SJCRH30 (cell line): ENCODE measurements at places on chromosomes 5 and 9. TPM values are rescaled to one million over a fixed set of nuclear protein-coding genes. Genes with fewer than 3 reads are reported as not detected.

DNA sequence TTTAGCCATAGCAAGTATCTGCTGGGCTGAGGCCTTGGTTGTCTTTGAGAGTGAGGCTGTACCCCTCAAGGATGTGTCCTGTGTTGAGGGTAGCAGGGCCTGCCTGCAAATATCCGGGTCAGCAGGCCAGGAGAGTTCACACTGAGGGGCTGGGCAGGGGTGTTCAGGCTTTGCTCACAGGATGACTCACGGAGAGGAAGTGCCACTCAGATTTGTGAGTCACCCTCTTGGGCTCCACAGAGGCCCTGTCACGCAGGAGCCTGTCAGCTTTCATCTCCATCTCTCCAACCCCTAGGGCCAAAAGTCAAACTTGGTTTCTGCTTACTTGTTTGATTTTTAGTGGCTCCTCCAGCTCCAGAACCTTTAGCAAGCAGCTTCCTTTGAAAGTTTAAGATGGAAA, 211.5 kb downstream of the SEC61B start:
- no peak overlapping the region for H3K27ac ChIP-seq
- DNase-seq: peak; percentile 51
- H3K4me1 ChIP-seq: peaks cover 26% of the 10 kb centered on the region
- no peaks in the 10 kb centered on the region for H3K27me3 ChIP-seq
- no peak overlapping the region for H3K4me3 ChIP-seq
- no peaks in the 10 kb centered on the region for H3K36me3 ChIP-seq

- H3K4me3 ChIP-seq: no peak overlapping the region
- no peaks in the 10 kb centered on the region for H3K4me1 ChIP-seq
- H3K36me3 ChIP-seq: no peaks in the 10 kb centered on the region
- no peak for DNase-seq
- no peak overlapping the region for H3K27ac ChIP-seq
Observed at GRCh38 chr9:85001925-85002324, 332.4 kb downstream of the NTRK2 start.

DNA sequence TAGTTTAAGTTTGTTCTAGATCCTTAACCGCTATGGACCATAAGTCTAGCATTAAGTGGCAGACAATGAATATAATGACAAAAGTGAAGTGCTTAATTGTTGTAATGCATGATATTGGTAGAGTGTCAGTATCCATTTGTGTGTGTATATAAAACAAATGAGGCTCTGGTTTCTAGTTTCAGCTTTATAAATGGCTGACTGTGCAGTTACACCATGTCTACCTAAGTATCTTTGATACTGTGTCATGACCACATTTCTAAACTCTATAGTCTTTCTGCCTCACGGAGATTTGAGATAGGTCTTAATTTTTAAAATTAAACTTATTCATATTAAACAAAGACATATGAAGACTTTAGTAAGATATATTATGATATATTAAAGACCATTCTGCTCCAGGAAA, 92.0 kb downstream of the SPEF2 start:
- H3K4me1 ChIP-seq: no peaks in the 10 kb centered on the region
- no peak for DNase-seq
- no peak overlapping the region for H3K4me3 ChIP-seq
- H3K27ac ChIP-seq: no peak overlapping the region
- no peaks in the 10 kb centered on the region for H3K36me3 ChIP-seq

GRCh38 chr9:77779010-77779409, 130.9 kb upstream of the GNA14 start:
- no peak for DNase-seq
- no peaks in the 10 kb centered on the region for H3K4me1 ChIP-seq
- no peak overlapping the region for H3K4me3 ChIP-seq
- no peaks in the 10 kb centered on the region for H3K27me3 ChIP-seq
- no peaks in the 10 kb centered on the region; the same call in 1 of the 2 replicates for H3K36me3 ChIP-seq
- H3K27ac ChIP-seq: no peak overlapping the region

GRCh38 chr5:72109625-72110024, 2.4 kb downstream of the MAP1B start:
- H3K27me3 ChIP-seq: no peaks in the 10 kb centered on the region
- H3K4me1 ChIP-seq: peaks cover 3% of the 10 kb centered on the region; the same call in 1 of the 2 replicates
- no peaks in the 10 kb centered on the region for H3K36me3 ChIP-seq
- DNase-seq: peak; percentile 8
- H3K4me3 ChIP-seq: peak overlapping the region; percentile 68

- DNase-seq: no peak
- H3K4me1 ChIP-seq: peaks cover 6% of the 10 kb centered on the region; the same call in 1 of the 2 replicates
- no peak overlapping the region for H3K27ac ChIP-seq
Observed at GRCh38 chr9:68777070-68777763, 72.2 kb downstream of the PIP5K1B start.

- H3K4me1 ChIP-seq: no peaks in the 10 kb centered on the region
- no peaks in the 10 kb centered on the region for H3K27me3 ChIP-seq
- DNase-seq: no peak
- H3K4me3 ChIP-seq: no peak overlapping the region
- no peaks in the 10 kb centered on the region for H3K36me3 ChIP-seq
Observed at GRCh38 chr5:151005950-151006576, 14.3 kb upstream of the GPX3 start.

DNA sequence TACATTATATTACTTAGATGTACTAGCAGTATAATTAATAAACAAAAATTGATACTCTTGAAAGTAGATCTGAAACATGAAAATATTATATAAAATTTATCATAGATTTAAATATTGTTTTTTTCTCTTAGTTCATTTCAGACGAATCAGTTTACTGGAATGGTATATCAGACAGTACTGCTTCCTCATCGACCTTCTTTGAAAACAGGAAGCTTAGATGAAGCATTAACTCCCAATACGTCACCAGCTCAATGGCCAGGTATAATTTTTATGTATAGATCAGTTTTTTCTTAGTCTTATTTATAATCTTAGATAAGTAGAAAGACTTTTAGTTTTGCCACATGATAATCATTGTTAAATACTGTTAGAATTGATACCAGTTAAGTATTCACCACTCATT, 106.3 kb downstream of the DMXL1 start:
- DNase-seq: no peak
- no peaks in the 10 kb centered on the region for H3K4me1 ChIP-seq
- H3K36me3 ChIP-seq: peaks cover 4% of the 10 kb centered on the region; the same call in 1 of the 2 replicates
- no peaks in the 10 kb centered on the region for H3K27me3 ChIP-seq
- no peak overlapping the region for H3K27ac ChIP-seq

- no peak overlapping the region for H3K27ac ChIP-seq
- no peaks in the 10 kb centered on the region for H3K36me3 ChIP-seq
- H3K4me1 ChIP-seq: no peaks in the 10 kb centered on the region
- peak; percentile 3 for DNase-seq
Observed at GRCh38 chr5:100186181-100186580, 349.0 kb upstream of the FAM174A start.

Gene LCN1
- total RNA-seq: not detected in 2 replicates

Gene CREB3
- total RNA-seq: 21.1 and 21.6 TPM in 2 replicates
